Muscle of arm (tissue), 14 donors: ENCODE measurements at places on chromosomes 12 and 14.
A peak's percentile ranks its signal among the peaks of the same experiment; 100 is the strongest.

DNA sequence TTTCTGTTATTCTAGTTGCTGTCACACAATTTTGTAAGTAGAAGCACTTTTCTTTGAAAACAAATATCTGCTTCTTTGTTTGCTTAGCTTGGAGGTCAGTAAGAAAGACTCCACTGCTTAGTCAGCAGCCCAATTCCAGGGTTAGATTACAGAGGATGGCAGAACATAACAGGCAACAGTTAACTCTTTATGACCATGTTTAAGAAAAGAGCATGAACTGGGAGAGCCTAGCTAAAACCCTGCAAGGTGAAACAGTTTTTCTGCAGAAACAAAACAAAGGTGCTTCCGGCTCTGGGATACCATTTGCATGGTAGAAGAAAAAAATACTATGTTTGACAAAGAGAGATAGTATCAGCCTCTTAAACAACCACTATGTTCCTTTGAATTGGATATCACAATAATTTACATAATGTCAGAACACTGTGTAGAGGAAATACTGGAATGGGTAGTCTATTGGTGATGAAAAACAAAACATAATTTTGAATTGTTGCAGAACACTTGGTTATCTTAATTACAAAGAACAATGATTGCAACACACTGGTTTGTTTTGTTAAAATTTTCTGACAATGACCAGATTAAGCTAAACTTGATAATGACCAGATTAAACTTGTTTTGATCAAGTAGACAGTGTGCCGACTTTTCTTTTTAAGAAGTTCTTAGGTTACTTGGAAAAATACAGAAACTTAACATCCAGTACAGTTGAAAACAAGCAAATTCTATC is 22.4 kb upstream of the PPM1H start:
- DNase-seq: no peak

DNA sequence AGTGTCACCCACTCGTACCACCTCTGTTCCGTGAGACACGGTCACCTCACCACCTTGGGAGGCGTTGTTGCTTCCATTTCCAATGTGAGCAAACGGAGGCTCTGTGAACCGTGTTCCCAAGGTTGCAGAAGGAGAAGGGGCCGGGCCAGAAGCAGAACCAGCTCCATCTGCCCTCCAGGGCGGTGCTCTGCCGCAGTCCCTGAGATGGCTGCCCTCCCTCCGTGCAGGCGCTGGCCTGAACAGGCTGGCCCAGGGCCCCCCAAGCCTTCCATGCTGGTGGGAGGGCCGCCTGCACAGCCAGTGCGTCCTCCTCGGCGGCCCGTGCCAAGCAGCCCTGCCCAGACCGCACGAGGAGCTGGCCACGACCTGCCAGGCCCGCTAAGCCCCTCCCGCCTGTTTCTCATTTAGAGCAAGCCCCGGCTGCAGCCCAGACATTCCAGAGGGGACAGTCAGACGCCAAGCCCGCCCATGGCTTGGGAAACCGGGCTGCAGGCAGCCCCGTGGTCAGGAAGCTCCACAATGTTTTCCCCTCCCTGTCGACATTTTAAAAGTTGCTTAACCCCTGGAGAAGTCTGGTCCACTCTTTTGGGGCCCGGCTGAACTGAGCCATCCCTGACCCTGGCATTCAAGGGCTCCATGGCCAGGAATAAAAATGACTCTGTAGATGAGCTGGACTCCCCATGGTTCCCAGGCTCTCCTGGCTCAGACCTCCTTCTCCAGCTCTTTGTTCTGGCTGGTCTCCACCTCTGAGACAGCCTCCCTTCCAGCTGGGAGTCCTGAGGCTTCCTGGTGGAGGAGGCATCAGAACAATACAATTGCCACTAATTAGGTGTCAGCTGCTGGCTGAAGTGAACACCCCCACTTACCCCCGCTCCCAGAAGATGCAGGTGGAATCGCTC is 236.0 kb downstream of the BCL11B start:
- DNase-seq: peak; percentile 89

DNA sequence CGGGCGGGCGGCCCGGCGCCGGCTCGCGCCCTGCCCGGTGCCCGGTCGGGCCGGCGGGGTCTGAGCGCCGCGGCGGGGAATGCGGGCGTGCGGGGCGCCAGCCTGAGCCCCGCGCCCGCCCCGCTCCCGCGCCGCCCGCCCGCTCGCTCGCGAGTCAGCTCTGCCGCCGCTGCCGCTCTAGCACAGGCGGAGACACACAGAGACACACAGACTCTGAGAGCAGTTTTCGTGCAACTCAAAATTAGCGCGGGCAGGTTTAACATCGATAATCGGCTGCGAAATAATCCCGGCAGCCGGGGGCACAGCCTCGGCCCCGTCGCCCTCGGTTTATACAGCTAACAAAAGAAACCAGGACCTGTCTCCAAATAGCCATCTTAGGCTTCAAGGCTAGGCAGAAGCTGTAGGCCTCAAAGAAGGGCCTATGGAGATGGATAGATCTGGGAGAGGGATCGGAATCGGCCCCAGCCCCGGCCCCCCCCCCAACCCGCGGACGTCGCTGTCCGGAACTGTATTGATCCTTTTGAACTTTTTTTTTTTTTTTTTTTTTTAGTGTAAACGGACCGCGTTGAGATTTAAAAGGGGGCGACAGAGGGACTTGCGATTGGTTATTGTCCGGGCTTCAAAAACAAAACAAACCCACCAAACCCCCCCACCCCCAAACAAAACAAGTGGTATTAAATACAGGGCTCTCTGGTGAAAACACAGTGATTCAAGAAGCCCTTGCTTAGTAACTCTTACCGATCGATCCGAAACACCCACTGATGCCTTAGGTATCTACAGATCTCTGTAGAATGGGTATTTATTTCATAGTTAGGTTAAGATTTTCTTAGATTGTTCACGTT is 1.1 kb downstream of the ARID2 start:
- peak; percentile 67 for DNase-seq

GRCh38 chr12:29346769-29347421 is 34.1 kb downstream of the ERGIC2 start:
- no peak for DNase-seq

GRCh38 chr14:52000696-52001095 is 11.3 kb downstream of the RTRAF start:
- DNase-seq: no peak

DNA sequence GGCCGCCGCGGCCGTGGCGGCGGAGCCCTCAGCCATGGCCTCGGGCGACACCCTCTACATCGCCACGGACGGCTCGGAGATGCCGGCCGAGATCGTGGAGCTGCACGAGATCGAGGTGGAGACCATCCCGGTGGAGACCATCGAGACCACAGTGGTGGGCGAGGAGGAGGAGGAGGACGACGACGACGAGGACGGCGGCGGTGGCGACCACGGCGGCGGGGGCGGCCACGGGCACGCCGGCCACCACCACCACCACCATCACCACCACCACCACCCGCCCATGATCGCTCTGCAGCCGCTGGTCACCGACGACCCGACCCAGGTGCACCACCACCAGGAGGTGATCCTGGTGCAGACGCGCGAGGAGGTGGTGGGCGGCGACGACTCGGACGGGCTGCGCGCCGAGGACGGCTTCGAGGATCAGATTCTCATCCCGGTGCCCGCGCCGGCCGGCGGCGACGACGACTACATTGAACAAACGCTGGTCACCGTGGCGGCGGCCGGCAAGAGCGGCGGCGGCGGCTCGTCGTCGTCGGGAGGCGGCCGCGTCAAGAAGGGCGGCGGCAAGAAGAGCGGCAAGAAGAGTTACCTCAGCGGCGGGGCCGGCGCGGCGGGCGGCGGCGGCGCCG is 381 bp downstream of the YY1 start:
- no peak for DNase-seq

DNA sequence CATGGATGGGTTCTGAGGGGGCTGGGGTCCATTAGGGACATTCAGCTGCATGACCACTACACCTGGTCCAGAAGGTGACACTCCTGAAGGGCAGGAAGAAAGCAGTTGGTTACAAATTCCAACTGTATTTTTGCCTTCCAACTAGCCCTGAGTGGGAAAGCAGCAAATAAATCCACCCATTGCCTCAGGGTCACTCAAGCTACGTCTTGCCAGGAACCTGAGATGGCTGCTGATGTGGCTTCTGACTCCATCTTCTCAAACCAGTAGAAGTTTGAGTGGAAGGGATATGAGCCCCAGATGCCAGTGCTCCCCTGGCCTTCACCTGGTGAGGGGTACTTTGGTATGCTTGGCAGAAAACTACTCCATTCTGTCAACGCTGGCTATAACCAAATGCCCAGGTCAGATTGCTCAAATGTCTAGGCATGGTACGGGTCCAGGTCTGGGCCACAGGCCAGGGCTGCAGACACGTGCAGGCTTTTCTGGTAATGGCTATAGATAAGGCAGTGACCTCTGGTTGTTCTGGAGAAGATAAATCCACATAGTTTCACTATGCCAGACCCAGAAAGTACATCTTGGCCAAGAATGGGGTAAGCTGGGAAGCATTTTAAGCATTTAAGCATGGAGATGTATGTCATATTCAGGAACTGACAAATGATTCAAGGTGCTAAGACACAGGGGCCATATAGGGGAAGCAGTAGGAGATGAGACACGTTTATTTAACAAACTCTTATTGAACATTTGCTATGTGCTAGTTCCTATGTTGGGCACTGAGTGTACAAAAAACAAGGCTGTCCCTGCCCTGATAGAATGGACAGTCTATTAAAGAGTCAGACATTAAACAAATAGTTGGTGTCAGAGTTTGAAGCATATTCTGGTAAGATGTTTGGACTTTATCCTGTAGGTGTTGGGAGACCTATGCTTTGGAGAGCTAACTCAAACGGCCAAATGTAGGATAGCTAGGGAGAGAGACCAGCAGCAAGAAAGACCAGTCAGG is 8.3 kb upstream of the STAC3 start:
- DNase-seq: no peak

- no peak for DNase-seq
Observed at GRCh38 chr12:54968181-54968730, 16.3 kb downstream of the TESPA1 start.

DNA sequence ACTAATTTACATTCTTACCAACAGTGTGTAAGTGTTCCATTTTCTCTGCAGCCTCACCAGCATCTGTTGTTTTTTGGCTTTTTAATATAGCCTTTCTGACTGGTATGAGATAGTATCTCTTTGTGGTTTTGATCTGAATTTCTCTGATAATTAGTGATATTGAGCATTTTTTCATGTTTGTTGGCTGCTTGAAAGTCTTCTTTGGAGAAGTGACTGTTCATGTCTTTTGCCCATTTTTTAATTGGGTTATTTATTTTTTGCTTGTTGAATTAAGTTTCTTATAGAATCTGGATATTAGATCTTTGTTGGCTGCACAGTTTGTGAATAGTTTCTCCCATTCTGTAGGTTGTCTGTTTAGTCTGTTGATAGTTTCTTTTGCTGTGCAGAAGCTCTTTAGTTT is 48.0 kb upstream of the OR6J1 start:
- no peak for DNase-seq

- DNase-seq: no peak
Observed at GRCh38 chr14:52185178-52185577, 82.3 kb upstream of the PTGDR start.

DNA sequence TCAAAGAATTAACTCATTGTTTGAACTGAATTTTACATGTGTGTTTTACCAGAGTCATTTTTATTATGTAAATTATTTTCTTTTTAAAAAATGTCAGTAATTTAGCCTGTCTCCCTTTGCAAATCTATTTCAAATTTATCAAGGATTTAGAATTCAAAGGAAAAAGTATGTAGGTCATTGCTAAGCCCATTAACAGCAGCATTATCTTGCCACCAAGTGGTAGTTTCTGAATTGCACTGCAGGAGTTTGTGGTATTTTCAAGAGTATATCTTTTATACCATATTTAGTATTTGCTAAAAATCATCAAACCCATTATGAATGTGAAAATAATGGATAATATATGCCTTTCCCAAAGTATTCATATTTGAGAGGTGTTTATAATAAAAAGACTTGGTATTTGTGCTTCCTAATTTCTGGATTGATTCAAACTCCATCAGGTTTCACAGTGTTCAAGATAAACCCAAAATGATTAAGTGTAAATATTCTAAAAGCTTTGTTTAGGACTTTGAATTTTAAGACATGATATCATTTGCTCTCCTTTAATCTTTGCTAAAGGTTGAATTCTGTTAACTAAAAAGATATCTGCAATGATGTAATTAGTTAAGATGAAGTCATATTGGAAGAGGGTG is 711.4 kb downstream of the FSCB start:
- DNase-seq: no peak

GRCh38 chr14:58118097-58118815 is 33.8 kb downstream of the ARMH4 start:
- DNase-seq: no peak

DNA sequence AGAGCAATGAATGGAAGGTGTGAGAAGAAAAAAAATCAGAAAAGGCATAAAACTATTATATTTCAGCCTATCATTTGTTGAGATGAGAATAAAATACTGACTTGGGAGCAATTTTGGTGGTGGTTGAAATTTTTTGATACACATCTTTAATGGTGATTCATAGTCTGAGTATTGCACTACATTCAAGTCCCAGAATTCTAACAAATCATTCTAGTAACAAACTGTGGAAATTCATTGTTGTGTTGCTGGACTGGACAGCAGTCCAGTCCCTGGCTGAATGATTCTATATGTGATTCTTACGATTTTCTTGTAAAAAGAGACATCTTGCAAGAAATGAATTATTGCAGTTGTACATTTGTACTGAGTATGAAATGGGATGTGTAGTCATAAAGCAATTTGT is 268.6 kb downstream of the TRHDE start:
- DNase-seq: no peak

DNA sequence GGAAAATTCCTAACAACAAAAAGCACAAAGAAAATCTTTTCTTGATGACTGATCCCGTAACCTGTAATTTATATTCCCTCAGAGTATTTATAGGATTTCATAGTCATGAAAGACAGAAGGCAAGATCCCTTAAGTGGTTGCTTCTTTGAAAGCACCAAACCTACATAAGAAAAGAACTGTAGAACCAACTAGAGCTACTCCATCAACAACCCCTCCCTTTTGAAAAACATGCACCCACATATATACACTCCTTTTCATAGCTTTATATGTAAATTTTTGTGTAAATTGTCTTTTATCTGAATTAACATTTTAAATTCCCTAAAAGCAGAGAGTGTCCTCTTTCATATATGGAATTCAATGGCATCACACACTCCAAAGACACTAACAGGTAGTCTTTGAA is 215.3 kb downstream of the CEP128 start:
- no peak for DNase-seq

GRCh38 chr14:74980731-74981461 is 21.8 kb upstream of the EIF2B2 start:
- DNase-seq: no peak
